ENCODE measurements at places on chromosomes 11 and 22.

- DNase-seq: no peak
Observed at GRCh38 chr11:420054-420910, 5.5 kb upstream of the SIGIRR start.

- no peak for DNase-seq
Observed at GRCh38 chr11:73346186-73346935, 29.8 kb upstream of the RELT start.

DNA sequence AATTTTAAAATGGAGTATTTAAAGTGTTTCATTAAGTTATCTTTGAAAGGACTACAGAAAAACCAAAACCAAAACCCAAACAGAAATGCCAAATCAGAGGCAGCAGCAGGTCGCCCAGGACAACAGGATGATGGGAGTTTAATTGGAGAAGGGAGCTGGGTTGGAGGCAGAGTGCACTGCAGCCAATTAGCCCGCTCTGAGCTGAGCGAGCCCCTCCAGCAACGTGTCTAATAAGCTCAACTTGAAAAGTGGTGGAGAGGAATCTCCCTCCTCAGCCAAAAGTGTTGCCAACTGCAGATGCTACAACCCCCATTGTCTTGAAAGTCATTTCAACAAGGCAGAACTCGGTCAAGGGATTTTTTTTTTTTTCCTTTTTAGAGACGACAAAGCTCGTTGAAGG lies 323.9 kb downstream of the CADM1 start:
- DNase-seq: no peak

DNA sequence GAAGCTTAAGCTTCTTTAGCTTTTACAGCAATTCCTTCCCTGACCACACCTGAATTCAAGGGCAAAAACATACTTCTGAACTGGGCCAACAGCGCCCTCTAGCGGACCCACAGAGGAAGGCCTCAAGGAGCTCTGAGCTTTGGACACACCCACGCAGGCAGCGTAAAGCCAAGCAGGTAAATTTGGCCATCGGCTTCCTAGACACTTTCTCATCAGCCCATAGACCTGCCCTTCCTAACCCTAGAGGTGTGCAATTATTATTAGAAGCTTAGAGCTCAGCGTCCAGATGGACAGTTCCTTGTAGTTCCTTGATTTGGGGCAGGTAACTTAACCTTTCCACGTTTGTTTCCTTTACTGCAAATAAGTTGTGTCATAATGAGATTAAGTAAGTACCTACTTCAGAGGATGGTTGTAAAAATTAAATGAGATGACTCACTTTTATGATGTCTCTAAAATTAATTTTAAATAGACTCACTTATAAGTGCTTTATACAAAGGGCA lies 25.7 kb upstream of the HMGXB4 start:
- DNase-seq: peak; percentile 69

- DNase-seq: no peak
Observed at GRCh38 chr11:86957976-86958646, 2.9 kb upstream of the FZD4 start.

DNA sequence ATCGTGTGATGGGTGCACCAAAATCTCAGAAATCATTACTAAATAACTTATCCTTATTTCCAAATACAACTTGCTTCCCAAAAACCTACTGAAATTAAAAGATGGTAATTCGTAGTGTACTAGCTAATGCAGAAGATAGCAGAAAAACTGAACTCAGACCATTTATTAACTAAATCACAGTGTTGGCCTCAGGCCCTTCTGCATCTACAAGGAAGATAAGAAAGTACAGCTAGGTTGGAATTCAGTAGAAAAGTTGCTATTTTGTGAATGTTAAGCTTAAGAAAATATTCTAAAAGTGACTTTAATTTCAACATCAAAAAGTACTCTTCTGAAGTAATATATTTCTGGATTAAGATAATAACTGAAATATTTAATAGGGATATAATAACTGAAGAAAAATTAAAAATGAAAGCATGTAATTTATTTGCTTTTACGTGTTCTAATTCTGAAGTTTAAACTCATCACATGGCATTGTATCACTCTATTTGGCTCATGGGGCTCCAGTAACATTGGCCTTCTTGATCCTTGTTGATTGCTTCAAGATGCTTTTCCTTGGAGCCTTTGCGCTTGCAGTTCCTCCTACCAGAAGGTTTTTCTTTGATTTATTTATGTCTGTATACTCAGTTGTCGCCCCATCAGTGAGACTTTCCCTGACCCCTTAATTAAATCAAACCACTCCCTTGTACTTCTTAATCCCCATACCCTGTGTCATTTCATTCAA lies 847.9 kb upstream of the ANO3 start:
- no peak for DNase-seq

- peak; percentile 20 for DNase-seq
Observed at GRCh38 chr11:63802637-63803414, 10.4 kb upstream of the SPINDOC start.

GRCh38 chr11:102966011-102966410 lies 10.5 kb upstream of the MMP13 start:
- no peak for DNase-seq

DNA sequence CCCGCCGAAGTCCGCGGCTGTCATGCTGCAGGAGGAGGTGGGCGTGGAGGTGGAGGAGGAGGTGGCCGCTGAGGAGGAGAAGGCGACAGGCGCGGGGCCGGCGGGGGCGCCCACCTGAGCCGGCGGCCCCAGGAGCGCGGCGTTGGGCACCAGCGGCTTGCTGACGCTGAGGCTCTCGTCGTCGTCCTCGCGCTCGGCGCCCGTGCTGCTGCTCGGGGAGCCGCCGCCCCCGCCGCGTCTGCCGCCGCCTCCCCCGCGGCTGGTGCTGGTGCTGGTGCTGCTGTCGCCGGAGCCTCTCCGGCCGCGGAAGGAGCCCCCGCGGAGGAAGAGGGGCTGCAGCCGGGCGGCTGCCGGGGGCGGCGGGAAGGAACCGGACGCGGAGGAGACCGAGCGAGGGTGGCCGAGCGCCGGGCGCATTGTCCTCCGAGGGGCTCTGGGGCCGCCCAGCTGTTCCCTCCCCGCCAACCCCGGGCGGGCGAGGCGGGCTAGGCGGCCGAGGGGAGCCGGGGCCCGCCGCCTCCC lies 388 bp downstream of the TMEM121B start:
- DNase-seq: no peak

DNA sequence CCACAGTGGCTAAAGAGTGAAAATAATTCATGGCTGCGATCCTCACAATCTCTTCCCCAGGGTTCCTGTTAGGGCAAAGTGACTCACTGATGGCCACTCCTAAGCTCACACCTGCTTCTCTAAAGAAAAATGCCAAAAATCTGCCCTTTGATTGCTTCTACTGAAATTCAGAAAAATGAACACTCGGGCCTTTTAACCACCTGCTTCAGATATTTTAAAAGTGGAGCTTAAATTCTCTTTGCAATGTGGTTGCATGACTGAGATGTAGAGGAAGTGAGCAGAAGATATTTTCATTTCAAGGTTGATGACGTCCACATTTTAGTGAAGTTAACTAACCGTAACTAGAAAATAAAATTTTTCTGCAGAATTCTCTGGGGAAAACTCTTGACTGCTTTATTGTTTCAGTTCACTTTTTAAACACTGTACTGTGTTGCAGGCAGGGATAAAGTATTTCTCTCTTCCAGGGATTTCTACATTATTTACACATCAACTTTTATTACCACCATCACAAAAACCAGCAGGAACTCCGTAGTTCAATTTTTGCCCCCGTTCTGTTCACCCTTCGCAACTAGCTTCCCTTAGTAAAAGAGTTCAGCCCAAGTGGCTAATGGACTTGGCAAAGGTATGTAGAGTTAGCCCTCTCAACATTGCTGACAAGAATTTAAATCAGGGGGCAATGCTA lies 8.5 kb downstream of the RAB30 start:
- no peak for DNase-seq

- DNase-seq: no peak
Observed at GRCh38 chr11:44548032-44548695, 17.3 kb upstream of the CD82 start.

- no peak for DNase-seq
Observed at GRCh38 chr22:46827136-46827780, 64.8 kb downstream of the TBC1D22A start.

GRCh38 chr22:26170795-26171580 lies 1.7 kb downstream of the SEZ6L start:
- no peak for DNase-seq

GRCh38 chr22:34308101-34308500 lies 387.8 kb upstream of the LARGE1 start:
- DNase-seq: no peak

DNA sequence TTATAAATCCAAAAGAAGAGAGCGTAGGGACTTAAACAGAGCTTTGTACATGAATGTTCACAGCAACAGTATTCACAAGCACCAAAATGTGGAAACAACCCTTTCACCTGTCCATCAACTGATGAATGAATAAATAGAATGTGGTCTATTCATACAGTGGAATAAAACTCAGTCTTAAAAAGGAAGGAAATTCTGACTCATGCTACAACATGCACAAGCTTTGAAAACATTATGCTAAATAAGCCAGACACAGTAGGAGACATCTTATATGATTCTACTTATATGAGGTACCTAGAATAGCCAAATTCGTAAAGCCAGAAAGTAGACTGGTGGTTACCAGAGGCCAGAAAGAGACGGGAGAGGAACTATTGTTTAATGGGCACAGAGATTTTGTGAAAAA lies 74.3 kb downstream of the SHANK2 start:
- no peak for DNase-seq

Data from Jurkat, Clone E6-1 (cell line).